Right cardiac atrium (tissue), 5 donors: ENCODE measurements at places on chromosomes 16 and 17.

GRCh38 chr16:72236866-72237265 is 64.9 kb upstream of the PMFBP1 start:
- DNase-seq, result no peak

GRCh38 chr17:74856112-74856511 is 3.6 kb downstream of the GRIN2C start:
- DNase-seq, result peak; percentile 75

- DNase-seq, result no peak
Measured at GRCh38 chr16:84595052-84595481, 22.8 kb downstream of the COTL1 start.

DNA sequence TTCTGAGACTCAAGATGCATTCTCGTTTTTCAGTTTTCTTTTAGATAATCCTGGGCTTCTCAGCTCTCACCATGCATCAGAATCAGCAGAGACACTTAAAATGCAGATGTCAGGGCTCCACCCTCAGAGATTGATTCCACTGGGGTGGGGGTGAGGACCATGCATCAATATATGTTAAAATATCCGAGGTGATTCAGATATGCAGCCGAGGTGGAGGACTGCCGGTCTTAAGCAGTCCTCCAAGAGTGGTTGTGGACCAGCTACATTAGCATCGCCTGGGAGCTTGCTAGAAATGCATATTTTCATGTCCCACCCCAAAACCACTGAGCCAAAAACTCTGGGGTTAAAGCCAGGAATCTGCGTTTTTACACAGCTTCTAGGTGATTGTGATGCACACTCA is 501.3 kb downstream of the CDH13 start:
- DNase-seq, result no peak

GRCh38 chr16:4989391-4990006 is 31.4 kb downstream of the SEC14L5 start:
- DNase-seq, result no peak

- peak; percentile 1 for DNase-seq
Measured at GRCh38 chr17:39107155-39107554, 44.3 kb downstream of the PLXDC1 start.

DNA sequence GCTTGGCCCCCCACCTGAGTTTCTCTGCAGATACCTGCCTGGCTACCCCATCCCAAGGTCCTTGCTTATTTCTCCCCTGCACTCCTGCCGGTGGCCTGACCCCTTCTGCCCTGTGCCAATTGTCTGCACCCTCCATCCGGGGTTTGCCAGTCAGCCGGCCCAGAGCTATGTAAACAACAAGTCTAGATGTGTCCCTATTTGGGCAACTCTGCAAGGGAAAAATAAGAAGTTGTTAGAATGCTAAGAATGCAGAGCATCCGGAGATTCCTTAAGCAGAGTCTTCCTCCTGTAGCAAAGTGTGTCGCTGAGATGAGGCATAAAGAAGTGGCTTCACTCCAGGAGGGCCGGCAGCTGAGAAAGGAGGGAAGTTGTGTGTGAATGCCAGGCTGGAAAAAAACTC is 46.6 kb downstream of the RGS9 start:
- DNase-seq, result no peak

- peak; percentile 78 for DNase-seq
Measured at GRCh38 chr17:27430882-27431491, 25.3 kb upstream of the KSR1 start.

- no peak for DNase-seq
Measured at GRCh38 chr17:47721725-47722124, 11.3 kb upstream of the TBX21 start.

DNA sequence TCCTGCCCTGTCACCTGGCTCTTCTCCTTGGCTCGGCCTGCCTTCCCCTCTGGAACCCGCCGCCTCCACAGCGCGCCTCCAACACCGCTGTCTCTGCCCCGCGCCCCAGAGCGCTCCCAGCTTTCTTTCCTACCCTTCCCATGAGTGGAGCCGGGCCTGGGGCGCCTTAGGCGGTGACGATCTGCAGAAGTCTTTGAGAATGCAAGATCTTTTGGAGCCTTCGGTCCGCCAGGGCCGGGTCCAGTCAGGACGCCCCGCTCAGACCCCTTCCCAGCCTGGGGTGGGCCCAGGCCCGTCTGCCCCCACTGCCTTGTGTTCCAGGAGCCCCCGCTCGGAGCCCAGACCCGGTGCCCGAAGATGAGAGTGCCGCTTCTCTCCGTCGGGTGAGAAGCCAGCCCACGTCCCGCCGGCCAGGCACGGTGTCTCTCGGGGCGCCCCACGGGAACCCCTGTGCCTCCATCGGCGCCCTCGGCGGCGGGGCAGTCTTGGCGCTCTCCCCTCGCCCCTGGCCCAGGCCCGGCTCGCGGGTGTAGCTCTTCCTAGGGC is 40.0 kb downstream of the MRM1 start:
- no peak for DNase-seq
